ENCODE measurements at places on chromosomes 16 and 17. TPM values are rescaled to one million over a fixed set of nuclear protein-coding genes. Genes with fewer than 3 reads are reported as not detected.
A peak's percentile ranks its signal among the peaks of the same experiment; 100 is the strongest.

The ENPP7 gene
- total RNA-seq = not detected

The HELZ gene
- total RNA-seq = 61.5 TPM

The TP53TG3D gene
- 1.9 TPM for total RNA-seq

The NKD1 gene
- total RNA-seq = 6.7 TPM

The CDRT4 gene
- total RNA-seq = not detected

The GRB7 gene
- total RNA-seq = not detected

The CHD9NB gene
- total RNA-seq = not detected

The CCR7 gene
- total RNA-seq = not detected

DNA sequence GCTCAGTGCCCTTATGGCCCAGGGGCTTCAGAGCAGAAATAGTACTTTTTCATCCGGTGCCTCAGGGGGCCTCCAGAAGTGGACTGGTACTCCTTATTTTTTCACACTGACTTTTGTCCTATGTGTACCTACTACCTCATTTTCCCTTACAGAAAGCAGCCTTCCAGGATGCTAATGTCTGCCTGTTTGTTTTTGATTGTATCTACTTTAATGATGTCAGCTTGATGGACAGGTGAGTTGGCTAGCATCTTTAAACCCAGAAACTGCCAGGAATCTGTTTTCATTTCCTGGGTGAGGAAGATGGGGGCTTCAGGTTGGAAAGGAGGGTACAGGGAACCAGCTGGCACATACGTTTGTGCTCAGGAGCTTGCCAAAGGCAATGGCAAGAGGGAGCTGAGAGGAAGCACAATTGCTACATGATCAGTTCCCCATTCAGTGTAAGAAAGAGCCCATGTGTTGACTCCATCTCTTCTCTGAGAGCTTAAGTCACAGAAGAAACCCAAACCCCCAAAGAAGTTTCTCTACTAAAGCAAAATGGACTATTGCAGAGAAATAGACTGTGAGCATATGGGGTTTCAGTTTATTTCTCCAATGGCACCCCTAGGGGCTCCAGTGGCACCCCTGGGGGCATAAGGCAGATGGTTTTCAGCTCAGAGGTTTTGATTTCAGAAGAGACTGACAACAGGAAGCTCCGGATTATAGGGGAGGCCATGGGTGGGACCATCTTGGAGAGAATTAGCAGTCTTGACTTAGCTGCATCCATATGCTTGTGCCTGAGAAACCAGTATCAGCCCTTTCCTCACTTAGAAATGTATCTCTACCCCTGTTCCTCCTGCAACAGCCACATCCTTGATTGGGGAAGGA lies 16.3 kb downstream of the LIG3 start:
- no peak for DNase-seq
- no peak overlapping the region for H3K4me3 ChIP-seq
- no peaks in the 10 kb centered on the region for H3K27me3 ChIP-seq
- peaks cover 5% of the 10 kb centered on the region for H3K36me3 ChIP-seq
- H3K27ac ChIP-seq = peak overlapping the region; percentile 87
- H3K4me1 ChIP-seq = peaks cover 46% of the 10 kb centered on the region

- DNase-seq = no peak
- peaks cover 6% of the 10 kb centered on the region for H3K27me3 ChIP-seq
- no peak overlapping the region for H3K4me3 ChIP-seq
- no peaks in the 10 kb centered on the region for H3K36me3 ChIP-seq
- H3K4me1 ChIP-seq = no peaks in the 10 kb centered on the region
These were observed 13.0 kb downstream of the CETP start for GRCh38 chr16:56974549-56975300.

DNA sequence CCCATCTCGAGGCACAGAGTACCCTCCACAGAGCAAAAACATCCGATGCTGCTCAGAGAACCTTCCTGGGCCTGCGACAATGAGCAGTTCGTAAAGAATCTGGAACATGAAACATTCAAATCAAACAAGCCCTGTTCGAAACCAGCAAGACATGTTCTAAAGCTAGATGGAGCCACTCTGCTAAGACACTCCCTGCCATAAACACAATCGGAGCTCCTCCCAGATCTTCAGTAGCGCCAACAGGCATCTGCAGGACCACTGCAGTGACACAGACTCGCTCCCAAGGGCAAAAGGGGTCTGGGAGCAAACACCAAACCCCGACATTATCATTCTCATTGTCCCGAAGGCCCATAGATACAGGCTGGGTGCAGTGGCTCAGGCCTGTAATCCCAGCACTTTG lies 108.7 kb downstream of the ZFHX3 start:
- no peak overlapping the region for H3K4me3 ChIP-seq
- H3K36me3 ChIP-seq = no peaks in the 10 kb centered on the region
- no peaks in the 10 kb centered on the region for H3K27me3 ChIP-seq
- DNase-seq = peak; percentile 79
- peaks cover 42% of the 10 kb centered on the region for H3K4me1 ChIP-seq
- peak overlapping the region; percentile 80 for H3K27ac ChIP-seq

- peak overlapping the region; percentile 94 for H3K27ac ChIP-seq
- no peak for DNase-seq
- no peaks in the 10 kb centered on the region for H3K27me3 ChIP-seq
- H3K4me3 ChIP-seq = peak overlapping the region; percentile 62
- H3K36me3 ChIP-seq = no peaks in the 10 kb centered on the region
These were observed 57.2 kb upstream of the GSE1 start for GRCh38 chr16:85555719-85556455.

- no peak overlapping the region for H3K4me3 ChIP-seq
- peaks cover 72% of the 10 kb centered on the region for H3K27me3 ChIP-seq
These were observed 3.1 kb upstream of the SDK2 start for GRCh38 chr17:73647301-73647695.

GRCh38 chr17:10139577-10139976 lies 58.8 kb downstream of the GAS7 start:
- H3K27me3 ChIP-seq = no peaks in the 10 kb centered on the region
- H3K27ac ChIP-seq = no peak overlapping the region
- DNase-seq = no peak
- H3K4me1 ChIP-seq = peaks cover 18% of the 10 kb centered on the region
- H3K36me3 ChIP-seq = no peaks in the 10 kb centered on the region

- H3K4me3 ChIP-seq = no peak overlapping the region
- no peak for DNase-seq
- H3K27ac ChIP-seq = no peak overlapping the region
- no peaks in the 10 kb centered on the region for H3K4me1 ChIP-seq
These were observed 232.5 kb upstream of the ZFHX3 start for GRCh38 chr16:73280388-73280787.

DNA sequence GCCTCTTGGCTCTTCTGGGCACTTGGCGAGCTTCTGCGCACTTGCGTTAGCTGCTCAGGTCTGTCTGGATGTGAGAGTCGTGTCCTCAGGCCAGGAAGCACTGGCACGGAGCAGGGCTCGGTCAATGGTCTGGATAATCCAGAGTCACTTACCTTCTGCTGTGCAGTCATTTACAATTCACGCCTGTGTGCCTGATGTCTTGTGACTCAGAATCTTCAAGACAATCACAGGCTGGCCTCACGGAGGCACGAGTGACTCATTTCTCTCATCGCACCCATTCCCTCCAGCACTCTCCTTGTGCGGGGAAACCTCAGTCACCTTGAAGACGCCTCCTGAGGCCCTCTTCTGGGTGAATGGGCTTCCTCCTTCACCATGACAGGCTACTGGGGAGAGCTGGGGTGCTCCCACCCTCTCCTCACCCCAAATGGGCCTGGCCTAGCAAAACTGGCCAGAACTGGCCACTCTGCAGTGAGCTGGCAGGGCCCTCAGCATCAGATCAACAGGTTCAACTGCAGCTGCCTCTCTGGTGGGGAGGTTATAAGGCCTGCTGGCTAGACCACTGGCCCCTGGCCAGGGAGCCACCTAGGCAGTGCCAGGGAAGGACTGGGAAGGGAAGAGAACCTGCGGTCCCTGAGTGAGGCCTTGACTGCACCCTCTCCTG lies 1.9 kb upstream of the CAPN15 start:
- H3K36me3 ChIP-seq = peaks cover 5% of the 10 kb centered on the region
- H3K4me3 ChIP-seq = peak overlapping the region; percentile 65
- peak overlapping the region; percentile 94 for H3K27ac ChIP-seq
- no peaks in the 10 kb centered on the region for H3K27me3 ChIP-seq

GRCh38 chr17:28904800-28905199 lies 1.9 kb upstream of the DHRS13 start:
- no peak for DNase-seq
- H3K4me1 ChIP-seq = peaks cover 46% of the 10 kb centered on the region
- H3K36me3 ChIP-seq = peaks cover 18% of the 10 kb centered on the region
- H3K4me3 ChIP-seq = no peak overlapping the region

- DNase-seq = no peak
- H3K27ac ChIP-seq = no peak overlapping the region
- no peaks in the 10 kb centered on the region for H3K36me3 ChIP-seq
- H3K4me3 ChIP-seq = no peak overlapping the region
These were observed 25.5 kb downstream of the GRB7 start for GRCh38 chr17:39763051-39763820.

DNA sequence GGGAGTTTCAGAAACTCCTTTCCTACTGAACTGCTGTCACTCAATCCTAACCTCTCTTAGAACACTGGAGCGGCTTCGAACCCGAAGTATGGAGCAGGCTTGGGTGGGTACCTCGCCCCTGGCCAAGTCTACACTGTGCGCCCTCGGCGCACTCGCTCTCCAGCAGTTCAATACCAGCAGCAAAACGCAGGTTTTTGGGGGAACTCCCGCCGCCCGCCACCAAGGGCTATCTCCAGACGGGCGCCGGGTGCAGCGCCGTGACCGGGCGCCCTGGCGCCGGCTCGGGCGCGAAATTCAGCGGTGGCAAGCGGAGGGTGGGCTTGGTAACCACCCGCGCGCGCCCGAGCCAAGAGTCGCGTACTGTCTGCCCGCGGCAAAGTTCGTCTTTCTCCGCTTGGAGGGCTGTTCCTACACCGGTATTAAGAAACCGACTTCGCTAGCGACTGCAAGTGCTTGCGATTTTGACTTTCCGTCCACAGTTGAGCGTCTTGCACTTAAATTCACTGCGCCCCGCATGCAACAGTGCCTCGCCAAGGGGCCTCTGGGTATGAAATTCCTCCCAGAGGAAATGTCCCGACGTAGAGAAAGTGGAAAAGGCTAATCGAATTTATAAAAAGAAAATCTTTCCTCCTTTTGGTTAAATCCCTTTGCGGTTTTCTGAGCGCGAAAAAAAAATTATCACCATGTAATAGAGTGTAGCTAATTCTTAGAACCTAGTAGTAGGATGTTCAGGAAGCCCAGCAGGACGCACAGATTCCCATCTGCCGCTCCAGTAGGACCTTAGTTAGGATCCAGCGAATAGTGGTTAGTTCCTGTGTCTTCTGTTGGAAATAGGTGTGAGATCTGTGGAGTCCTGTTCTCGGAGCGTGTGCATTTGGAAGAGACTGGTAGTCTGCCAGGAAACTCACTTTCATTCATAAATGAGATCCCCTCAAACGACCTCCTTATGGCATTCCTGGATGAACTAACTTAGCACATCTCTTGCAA lies 5.0 kb upstream of the SALL1 start:
- peaks cover 52% of the 10 kb centered on the region for H3K27me3 ChIP-seq
- H3K27ac ChIP-seq = no peak overlapping the region
- no peaks in the 10 kb centered on the region for H3K4me1 ChIP-seq
- DNase-seq = no peak
- no peak overlapping the region for H3K4me3 ChIP-seq
- no peaks in the 10 kb centered on the region for H3K36me3 ChIP-seq

DNA sequence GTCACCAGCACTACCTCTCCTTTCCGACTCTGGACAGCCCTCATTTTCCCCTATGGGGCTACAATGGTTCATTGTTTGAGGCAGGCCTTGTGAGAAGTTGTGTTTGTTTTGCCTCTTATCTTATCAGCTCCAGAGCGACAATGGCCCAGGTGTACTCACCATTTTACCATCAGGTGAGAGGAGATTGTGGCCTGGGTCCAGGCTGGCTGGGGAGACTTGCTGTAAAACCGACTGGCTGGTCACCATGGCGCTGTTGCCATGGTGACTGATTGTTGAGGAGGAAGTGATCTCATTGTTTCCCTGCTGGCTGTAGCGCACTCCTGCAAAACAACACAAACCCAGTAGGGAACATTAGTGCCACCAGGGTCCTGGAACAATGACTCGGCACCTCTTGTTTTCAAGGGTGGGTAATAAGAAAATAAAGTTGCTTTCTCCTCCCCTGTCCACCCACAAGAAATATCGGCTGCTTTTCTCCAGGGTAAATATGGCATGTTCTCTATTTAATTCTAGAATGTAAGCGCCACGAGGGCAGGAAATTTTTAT lies 34.4 kb downstream of the HNF1B start:
- H3K36me3 ChIP-seq = no peaks in the 10 kb centered on the region
- no peaks in the 10 kb centered on the region for H3K4me1 ChIP-seq
- H3K27ac ChIP-seq = no peak overlapping the region

- no peaks in the 10 kb centered on the region for H3K36me3 ChIP-seq
- no peak overlapping the region for H3K27ac ChIP-seq
- H3K4me3 ChIP-seq = no peak overlapping the region
- DNase-seq = no peak
These were observed 196.4 kb upstream of the WSCD1 start for GRCh38 chr17:5873781-5874180.

GRCh38 chr17:35614810-35615209 lies 27.7 kb downstream of the AP2B1 start:
- no peak for DNase-seq
- H3K36me3 ChIP-seq = peaks cover 3% of the 10 kb centered on the region
- H3K27ac ChIP-seq = no peak overlapping the region
- no peaks in the 10 kb centered on the region for H3K27me3 ChIP-seq

GRCh38 chr17:57623620-57624019 lies 121.5 kb downstream of the CCDC182 start:
- H3K27me3 ChIP-seq = no peaks in the 10 kb centered on the region
- H3K36me3 ChIP-seq = no peaks in the 10 kb centered on the region
- DNase-seq = no peak
- H3K27ac ChIP-seq = no peak overlapping the region

DNA sequence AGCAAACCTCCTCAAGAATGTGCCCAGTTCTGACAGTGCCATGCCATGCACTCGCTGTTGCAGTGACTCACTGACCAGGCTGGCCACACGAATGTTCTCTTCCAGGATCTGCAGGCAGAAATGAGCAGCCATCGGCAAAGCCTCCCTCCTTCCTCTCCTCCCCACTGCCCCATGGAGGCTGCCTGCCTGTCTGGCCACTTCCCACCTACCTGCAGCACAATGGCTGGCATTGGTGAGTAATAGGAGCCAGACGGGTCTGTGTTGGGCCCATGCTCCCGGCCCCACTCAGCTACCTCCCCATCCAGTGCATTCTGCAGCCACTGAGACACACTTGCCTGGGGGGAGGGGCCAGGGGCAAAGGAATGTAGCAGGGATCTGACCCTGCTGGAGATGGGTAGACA lies 2.8 kb upstream of the MATCAP1 start:
- H3K36me3 ChIP-seq = no peaks in the 10 kb centered on the region
- DNase-seq = no peak
- no peaks in the 10 kb centered on the region for H3K27me3 ChIP-seq
- H3K4me3 ChIP-seq = no peak overlapping the region

GRCh38 chr17:82388223-82388921 lies 16.8 kb downstream of the UTS2R start:
- H3K27me3 ChIP-seq = peaks cover 34% of the 10 kb centered on the region
- peaks cover 19% of the 10 kb centered on the region for H3K4me1 ChIP-seq
- H3K4me3 ChIP-seq = no peak overlapping the region
- no peak for DNase-seq
- H3K36me3 ChIP-seq = no peaks in the 10 kb centered on the region

GRCh38 chr16:9256196-9256595 lies 164.8 kb downstream of the HAPSTR1 start:
- no peak overlapping the region for H3K4me3 ChIP-seq
- DNase-seq = no peak
- no peak overlapping the region for H3K27ac ChIP-seq
- H3K36me3 ChIP-seq = no peaks in the 10 kb centered on the region
- no peaks in the 10 kb centered on the region for H3K4me1 ChIP-seq
- no peaks in the 10 kb centered on the region for H3K27me3 ChIP-seq

All from sigmoid colon (tissue), 7 donors.